ENCODE measurements at places on chromosomes 12 and 14. TPM values are rescaled to one million over a fixed set of nuclear protein-coding genes. Genes with fewer than 3 reads are reported as not detected.
A peak's percentile ranks its signal among the peaks of the same experiment; 100 is the strongest.

The PRB2 gene
- not detected for polyA plus RNA-seq

The JAG2 gene
- polyA plus RNA-seq, result 7.3 TPM

The KICS2 gene
- 6.3 TPM for polyA plus RNA-seq

The FICD gene
- polyA plus RNA-seq, result 3.9 TPM

The ZNF891 gene
- 3.5 TPM for polyA plus RNA-seq

The GZMH gene
- polyA plus RNA-seq, result 0.24 TPM

The LRRC10 gene
- not detected for polyA plus RNA-seq

The LRP1-AS gene
- 0.18 TPM for polyA plus RNA-seq

The KIF26A gene
- polyA plus RNA-seq, result 9.6 TPM

The CCDC197 gene
- polyA plus RNA-seq, result not detected

The WNT5B gene
- polyA plus RNA-seq, result 6.8 TPM

- DNase-seq, result no peak
Measured at GRCh38 chr14:84024231-84024820, 1505.6 kb upstream of the FLRT2 start.

DNA sequence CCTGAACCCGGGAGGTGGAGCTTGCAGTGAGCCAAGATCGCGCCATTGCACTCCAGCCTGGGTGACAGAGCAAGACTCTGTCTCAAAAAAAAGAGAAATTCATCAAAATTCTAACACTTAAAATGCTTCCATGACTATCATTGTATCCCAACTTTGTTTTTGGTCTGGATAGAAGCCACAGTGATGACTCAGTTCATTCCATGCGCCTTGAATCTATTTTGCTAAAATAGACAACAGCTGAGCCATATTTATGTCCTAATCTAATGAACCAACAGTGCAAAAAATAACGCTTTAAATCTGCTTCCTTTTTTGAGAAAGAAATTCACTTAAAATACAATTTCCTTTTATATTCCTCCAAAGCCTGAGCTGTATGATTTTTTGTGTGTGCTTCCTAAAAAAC, 23.2 kb upstream of the BICD1 start:
- DNase-seq, result no peak

GRCh38 chr14:76428611-76429010, 52.7 kb downstream of the ESRRB start:
- no peak for DNase-seq

- no peak for DNase-seq
Measured at GRCh38 chr14:45051180-45051579, 32.7 kb upstream of the PRPF39 start.

DNA sequence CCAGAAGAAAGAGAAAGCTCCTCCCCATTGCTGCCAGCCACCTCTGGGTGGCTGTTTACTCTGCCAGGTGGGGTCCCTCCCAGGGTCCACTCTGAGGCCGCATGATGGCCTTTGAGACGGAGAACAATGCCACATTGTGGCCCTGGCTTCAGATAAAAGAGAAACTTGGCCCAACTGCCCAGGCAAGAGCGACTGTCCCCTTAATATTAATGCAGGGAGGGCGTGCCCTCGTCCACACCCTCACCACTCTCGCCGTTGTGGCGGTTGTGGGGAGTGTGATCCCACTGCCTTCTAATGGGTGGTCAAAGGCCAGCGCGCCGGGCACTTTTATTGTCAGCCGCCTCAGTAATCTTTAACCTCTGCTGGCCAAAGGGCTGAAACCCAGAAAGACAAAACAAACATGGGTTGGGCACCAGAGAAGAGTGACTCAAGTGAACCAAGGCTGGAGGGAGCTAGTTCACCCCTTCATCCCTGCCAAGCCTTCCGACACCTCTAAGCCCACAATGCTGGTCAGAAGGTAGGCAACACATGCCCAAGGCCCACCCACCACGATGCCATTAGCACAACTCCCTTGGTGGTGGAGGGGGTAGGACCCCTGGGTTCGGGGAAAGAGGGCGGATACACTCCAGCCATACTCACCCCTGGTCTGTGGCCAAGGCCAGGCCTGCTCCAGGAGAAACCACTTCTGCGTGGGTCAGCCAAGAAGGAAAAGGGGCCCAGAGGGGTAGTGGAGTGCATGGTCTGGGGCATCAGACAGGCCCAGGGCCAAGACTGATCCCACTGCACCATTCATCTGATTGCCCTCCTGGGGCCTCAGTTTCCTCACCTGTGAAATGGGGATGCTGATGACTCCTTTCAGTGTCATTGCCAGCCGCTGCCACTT, 44.5 kb upstream of the BCL11B start:
- no peak for DNase-seq

GRCh38 chr12:65277994-65278575, 398 bp upstream of the MSRB3 start:
- DNase-seq, result no peak

- DNase-seq, result no peak
Measured at GRCh38 chr14:58667900-58668299, 30.1 kb downstream of the DACT1 start.

DNA sequence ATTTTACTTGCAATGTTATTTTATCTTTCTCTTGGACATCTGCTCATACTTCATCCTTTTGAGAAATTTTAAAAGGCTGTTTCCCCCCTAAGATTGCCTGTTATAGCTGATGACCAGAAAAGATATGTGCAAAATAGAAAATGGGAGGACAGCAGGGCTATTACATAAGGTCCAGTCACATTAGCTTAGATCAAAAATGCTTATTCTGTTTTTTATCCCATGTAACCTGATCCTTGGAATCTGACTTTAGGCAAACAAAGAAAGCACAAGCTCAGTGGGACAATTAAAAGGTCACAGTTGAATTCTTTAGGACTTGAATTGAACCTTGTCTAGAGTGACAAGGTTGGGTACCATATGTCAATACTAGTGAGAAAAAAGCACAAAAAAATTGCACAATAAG, 65.1 kb upstream of the TRHDE start:
- no peak for DNase-seq

DNA sequence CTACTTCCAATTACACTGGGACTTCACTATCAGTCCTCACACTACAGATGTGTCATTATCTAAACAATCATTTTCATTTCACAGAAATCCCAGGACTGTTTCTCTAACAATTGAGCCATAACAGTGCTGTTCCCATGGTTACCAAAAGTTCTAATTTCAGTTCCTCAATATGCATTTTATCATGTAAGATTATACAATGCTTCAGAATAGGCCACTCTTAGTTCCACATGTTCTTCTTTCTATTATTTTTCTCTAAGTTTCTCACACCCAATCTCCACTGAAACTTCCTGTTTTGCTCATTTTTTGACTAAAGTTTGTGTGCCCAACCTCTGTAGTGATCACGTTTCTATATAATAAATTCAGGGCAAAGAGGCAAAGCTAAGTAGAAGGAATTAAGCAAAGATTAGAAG, 185.8 kb downstream of the DUSP6 start:
- DNase-seq, result no peak

DNA sequence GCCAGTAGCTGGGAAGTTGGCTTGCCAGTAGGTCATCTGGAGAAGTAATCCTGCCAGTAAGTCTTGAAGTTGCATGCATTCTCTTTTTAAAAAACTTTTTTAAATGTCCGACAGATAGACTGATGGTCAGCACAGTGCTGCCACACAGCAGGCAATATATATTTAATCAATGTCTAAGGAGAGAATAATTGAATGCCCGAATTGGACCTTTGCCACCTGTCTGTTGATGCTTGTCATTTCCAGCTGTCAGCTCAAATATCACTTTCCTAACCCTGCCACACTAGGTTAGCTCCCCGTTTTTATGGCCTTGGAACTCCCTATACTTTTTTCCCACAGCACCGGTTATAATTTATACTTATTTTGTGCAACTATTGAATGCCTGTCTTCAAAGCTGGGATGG, 2.1 kb upstream of the SLC15A4 start:
- DNase-seq, result no peak

GRCh38 chr14:44576356-44576755, 69.3 kb upstream of the FSCB start:
- DNase-seq, result no peak

GRCh38 chr12:49537752-49538509, 899 bp upstream of the KCNH3 start:
- no peak for DNase-seq

DNA sequence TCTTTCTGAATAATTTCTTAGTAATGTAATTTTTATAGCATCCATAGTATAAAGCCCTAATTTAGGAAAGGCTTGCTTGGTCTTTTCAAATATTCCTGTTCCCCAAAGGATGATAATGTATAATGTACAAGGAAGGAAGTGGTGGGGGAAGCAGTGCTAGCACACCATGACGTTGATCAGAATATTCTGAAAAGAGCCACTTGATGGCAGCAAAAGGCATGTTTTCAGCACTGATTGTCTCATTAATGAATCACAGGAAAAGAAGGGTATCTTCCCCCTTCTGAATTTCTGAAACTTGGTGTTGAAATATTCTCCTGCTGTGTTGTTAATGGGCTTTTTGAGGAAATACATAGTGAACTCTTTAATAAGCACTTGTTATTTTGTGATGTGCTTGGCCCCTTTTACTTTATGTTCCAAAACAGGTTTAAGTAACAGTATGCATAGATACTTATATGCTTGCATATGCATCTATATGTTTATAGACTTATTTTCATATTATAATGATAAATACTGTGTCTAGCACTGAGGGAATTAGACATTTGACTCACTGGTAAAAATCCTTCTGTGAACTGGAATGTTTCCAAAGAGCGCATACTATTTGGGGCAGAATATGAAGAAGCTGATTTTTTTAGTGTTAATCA, 122.0 kb downstream of the TMEM117 start:
- peak; percentile 20 for DNase-seq

DNA sequence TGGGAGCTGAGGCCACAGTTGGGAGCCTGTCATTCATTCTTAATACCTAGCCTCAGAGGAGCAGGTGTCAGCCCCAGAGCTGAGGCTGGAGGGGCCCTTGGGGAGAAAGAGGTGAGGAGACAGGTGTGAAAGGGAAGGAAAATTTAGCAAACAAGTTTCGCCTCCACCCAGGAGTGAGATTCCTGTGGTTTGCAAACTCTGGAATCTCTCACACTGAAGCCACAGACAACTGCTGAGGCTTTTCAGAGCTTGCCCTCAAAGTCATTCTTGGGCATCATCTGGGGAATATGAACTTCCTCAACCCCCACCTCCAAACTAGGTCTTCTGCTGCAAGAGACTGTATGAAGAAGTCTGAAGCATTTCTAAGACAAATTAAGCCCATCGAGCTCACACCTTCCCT, 589.5 kb upstream of the TBX3 start:
- no peak for DNase-seq

- DNase-seq, result no peak
Measured at GRCh38 chr14:22218728-22219127, 370.3 kb downstream of the DAD1 start.

DNA sequence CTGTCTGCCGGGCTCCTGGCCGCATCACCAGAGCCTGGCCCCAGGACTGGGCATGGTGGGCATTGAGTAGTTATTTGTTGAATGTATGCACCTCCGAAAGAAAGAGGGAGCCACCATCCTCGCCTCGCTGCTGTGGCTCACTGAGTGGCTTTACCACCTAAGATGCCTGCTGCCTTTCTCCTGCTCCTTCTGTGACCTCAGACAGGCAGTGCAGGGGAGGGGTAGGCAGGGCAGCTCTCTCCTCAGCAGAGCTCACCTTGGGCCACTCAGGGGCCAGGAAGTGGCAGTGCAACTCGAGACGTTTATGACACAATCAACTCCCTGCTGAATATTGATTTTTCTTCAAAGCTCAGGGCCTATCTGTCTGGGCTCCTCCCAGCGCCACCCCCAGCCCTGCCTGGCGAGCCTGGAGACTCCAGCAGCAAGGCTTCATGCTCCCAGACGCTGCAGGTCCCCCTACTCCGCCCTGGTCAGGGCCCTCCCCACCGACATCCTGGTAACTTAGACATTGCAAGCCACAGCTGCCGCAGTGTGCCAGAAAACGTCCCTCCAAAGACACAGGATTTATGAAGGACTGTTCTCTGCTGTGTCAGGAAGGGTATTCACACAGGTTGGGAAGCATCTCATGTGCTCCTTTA, 84.3 kb upstream of the DIO3 start:
- no peak for DNase-seq

- DNase-seq, result no peak
Measured at GRCh38 chr12:132638541-132639408, 20.2 kb downstream of the P2RX2 start.

DNA sequence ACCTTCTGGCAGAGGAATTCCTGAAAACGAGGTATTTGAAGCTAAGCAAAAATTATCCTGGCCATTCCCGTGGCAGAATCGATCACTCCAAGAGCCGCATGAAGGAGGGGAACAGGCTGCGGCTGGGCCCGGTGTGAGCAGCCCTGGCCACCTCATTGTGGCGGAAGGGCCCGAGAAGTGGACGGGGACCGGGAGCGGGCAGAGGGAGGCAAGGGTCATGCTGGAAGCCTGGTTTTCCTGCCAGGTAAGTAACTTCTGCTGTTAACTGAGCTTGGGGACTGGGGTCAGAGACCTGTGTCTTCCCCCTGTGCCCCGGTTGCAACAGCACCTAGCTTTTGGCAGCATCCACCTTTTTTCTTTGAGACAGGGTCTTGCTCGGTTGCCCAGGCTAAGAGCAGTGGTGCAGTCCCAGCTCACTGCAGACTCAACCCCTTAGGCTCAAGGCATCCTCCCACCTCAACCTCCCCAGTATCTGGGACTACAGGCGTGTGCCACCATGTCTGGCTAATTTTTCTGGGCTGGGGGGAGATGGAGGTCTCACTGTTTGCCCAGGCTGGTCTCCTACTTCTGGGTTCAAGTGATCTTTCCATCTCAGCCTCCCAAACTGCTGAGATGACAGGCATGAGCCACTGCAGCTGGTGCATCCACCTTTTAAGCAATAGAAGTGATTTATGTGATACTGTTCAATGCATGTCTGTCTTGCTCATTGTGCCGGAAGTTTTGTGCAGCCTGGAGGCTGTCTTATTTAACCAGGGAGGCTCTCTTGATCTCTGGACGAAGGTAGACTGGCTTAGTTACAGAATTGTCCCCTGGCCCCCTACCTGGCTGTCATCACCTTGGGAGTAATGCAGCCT, 174.0 kb upstream of the MYL2 start:
- no peak for DNase-seq

DNA sequence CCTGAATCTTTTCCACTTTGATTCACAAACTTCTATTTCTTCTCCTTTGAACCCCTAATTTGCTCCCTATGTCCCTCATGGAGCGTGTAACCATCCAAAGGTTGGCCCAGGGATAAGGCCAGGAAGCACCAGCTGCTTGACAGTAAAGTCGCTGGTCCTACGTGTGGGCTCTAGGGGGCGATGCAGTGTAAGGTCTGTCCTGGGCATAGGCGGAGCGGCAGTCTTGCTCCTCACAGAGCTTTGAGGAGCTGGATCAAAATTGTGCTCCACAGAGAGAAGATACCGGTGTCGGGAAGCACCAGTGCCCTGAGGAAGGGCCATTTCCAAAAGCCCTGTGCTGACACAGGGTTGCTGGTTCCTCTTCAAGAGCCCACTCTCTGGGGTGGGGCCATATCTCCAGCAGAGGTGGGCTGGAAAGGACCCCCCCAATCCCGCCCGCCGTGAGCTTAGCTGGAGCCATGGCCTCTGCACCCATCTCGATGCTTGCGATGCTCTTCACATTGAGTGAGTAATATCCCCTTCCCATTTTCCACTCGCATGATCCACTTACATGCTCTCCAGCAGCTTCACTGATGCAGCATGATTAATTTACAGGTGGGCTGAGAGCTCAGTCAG, 49.9 kb upstream of the OR4E1 start:
- no peak for DNase-seq

- no peak for DNase-seq
Measured at GRCh38 chr12:32854097-32854496, 42.5 kb downstream of the PKP2 start.

GRCh38 chr14:96042248-96042930, 3.2 kb downstream of the C14orf132 start:
- no peak for DNase-seq

GRCh38 chr12:120402217-120402616, 33.3 kb upstream of the MSI1 start:
- DNase-seq, result no peak
